ENCODE measurements at places on chromosomes 2 and 18.

DNA sequence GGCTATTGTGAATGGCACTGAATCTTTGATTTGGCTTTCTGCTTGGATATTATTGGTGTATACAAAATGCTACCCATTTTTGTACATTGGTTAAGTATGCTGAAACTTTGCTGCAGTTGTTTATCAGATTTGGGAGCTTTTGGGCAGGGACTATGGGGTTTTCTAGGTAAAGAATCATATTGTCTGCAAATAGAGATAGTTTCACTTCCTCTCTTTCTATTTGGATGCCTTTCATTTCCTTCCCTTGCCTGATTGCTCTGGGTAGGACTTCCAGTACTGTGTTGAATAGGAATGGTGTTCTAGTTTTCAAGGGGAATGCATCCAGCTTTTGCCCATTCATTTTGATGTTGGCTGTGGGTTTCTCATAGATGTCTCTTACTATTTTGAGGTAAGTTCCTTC lies 489.1 kb upstream of the LRATD1 start:
- DNase-seq: no peak

- no peak for DNase-seq
Observed at GRCh38 chr18:28684746-28685355, 507.9 kb upstream of the CDH2 start.

- DNase-seq: no peak
Observed at GRCh38 chr18:71986351-71987050, 557.6 kb downstream of the CBLN2 start.

GRCh38 chr2:238228700-238229099 lies 11.1 kb downstream of the HES6 start:
- DNase-seq: no peak

GRCh38 chr2:29480426-29480825 lies 365.2 kb downstream of the CLIP4 start:
- no peak for DNase-seq

DNA sequence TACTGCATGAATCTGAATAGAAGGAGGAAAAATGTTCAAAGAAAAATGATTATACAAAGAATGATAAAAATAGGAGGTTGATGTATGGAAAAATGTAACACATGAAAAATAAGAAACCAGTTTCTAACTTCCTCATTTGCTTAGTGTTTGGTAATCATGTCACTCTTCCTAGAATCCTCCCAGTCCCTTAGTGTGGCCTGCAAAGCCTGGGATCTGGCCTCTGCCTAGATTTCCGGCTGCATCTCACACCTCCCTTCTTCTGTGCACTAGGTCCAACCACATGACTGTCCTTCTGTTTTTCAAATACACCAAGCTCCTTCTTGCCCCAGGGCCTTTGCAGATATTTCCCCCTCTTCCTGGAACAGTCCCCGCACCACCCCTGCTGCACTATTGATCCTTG lies 76.8 kb upstream of the RBMS1 start:
- DNase-seq: no peak

GRCh38 chr18:55430026-55430425 lies 158.0 kb downstream of the TCF4 start:
- no peak for DNase-seq

DNA sequence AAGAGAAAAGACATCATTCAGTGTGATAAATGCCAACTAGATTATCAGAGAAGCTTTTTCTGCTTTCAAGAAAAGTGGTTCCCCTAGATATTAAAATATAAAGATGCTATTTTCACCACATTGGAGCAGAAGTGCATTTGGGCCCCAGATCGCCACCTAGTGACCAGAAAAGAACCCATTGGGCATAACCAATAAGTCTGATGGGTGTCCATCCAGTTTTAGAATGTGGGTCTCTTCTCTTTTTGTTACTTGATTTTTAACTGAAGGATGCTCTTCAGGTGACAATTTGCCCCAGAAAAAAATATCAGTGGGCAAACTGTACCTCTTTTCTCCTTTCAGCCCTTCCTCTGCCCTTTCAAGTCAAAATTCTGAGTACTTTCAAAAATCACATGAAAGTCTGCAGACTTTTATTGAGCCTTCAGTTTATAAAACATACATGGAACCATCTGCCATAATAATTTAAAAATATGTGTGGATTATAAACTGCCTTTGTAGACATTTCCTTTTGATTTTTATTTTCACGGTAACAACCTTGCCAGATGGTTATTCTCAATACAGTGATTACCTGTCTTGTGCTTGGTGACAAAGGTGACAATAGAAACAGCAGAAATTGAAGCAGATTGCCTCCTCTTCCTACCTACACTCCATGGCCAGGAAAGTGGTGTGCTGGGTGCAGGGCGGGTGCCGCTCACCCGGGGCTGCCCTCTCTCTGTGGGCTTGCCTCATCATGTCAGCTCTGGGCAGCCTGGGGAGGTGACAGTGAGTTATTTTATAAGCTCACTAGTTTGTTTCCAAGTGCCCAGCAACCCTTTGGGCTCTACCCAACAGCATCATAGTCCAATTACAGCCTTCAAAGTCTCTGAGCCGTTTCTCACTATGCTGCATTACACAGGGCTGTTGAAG lies 124.5 kb downstream of the DCDC2C start:
- DNase-seq: no peak

GRCh38 chr2:10584242-10584753 lies 105.5 kb downstream of the NOL10 start:
- DNase-seq: no peak

DNA sequence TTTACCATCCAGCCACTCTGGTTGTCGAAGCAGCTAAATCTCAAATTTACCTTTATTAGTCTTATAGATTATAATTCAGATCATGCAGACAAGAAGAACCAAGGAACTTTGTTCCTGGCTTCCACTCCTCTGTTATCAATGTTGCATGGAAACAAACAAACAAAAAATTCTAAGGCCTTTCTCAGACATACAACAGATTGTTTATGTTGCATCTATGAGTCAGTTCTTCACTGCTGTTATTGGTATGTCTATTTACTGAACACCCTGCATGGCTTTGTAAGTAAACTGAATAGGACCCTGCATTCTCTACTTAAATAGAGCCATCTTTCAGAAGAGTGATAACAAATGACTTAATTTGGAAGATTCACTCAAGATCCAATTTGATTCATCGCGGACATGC lies 1.6 kb upstream of the ANKRD44 start:
- DNase-seq: no peak

GRCh38 chr18:22093731-22094357 lies 75.5 kb upstream of the GATA6 start:
- DNase-seq: no peak

DNA sequence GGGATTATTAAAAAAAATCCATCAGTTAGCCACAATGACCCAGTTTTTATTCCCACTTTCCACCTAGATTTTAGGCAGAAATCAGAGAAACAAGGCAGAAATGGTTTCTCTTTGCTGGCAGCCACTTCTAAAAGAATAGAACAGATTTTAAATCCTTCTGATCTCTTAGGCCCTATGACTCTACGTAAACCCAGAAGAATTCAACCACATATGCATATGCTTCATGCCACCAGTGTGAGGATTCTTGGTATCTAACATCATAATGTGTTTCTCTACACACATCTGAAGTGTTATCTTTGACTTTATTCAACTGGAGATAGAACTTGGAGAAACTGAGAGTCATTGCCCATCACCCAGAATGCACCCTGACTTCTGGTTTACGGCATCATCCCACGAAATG lies 128.7 kb upstream of the TANK start:
- no peak for DNase-seq

DNA sequence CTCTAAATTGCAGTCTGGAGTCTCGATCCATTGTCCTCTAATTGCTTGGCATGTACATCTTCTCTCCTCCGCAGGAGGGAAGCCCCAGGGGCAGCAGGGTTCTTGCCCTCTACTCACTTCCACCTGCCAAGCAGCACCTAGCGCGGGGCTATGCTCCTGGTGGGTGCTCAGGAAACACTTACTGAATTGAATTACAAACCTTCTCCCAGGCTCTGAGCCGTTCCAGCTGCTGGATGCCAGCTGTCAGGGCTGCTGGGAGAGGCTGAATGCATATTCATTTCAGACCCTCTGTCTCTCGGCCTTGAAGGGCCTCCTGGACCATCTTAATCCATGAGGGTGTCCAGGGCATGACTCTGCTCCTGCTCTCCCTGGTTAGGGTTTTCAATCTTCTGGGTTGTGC lies 94.0 kb downstream of the CELF4 start:
- no peak for DNase-seq

DNA sequence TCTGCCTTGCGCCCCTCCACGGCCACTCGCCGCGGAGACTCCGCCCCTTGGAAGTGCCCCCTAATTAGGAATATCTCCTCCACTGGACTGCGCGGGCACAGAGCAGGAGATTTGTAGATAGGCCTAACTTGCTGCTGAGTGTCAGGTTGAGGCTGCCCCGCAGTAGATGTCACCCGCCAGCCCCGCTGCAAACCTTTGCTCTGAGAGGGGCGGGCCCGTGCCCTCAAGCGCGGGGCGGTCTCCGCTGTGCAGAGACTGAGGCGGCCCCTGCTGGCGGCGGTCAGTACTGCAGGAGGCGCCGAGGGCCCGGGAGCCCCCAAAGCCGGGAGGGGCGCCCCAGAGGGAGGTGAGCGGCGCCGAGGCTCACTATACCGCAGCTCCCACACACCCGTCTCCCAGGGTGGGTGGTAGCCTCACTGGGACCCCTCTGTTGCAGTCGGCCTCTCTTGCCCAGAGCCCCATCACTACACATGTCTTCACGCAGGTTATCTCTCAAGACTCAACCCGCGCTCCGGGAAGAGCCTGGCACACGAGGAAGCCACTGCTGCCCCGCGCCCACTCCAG lies 2.9 kb upstream of the NEURL3 start:
- no peak for DNase-seq

Measured in fibroblast of the conjunctiva (primary cell).